ENCODE measurements at places on chromosomes 4 and X. TPM values are rescaled to one million over a fixed set of nuclear protein-coding genes. Genes with fewer than 3 reads are reported as not detected.

Gene SCML2
- 14.7 TPM for polyA plus RNA-seq

Gene ABCG2
- not detected for polyA plus RNA-seq

Gene SEL1L3
- 2.7 TPM for polyA plus RNA-seq

Gene EGF
- polyA plus RNA-seq, result not detected

Gene GASK1B
- 0.40 TPM for polyA plus RNA-seq

Gene MAGEB6
- not detected for polyA plus RNA-seq

Gene LINC00632
- 13.8 TPM for polyA plus RNA-seq

Gene MAML3
- polyA plus RNA-seq, result 10.2 TPM

Gene CFP
- 2.7 TPM for polyA plus RNA-seq

Gene KIF4A
- 1.1 TPM for polyA plus RNA-seq

Gene SLC16A2
- polyA plus RNA-seq, result 14.5 TPM

Gene CAPN6
- 0.46 TPM for polyA plus RNA-seq

Gene CXCL11
- polyA plus RNA-seq, result 0.33 TPM

Gene SGMS2
- 0.15 TPM for polyA plus RNA-seq

Gene PLK4
- polyA plus RNA-seq, result 13.9 TPM

Gene C4orf36
- polyA plus RNA-seq, result 2.0 TPM

Gene PTCHD1
- 10.0 TPM for polyA plus RNA-seq

Gene AVPR2
- not detected for polyA plus RNA-seq

Gene ARL13A
- polyA plus RNA-seq, result not detected

Gene TCP11X2
- polyA plus RNA-seq, result 0.12 TPM

Gene RAB33A
- polyA plus RNA-seq, result 74.7 TPM

Gene MED14
- polyA plus RNA-seq, result 22.4 TPM

All from neural cell (in vitro differentiated cells).